ENCODE measurements at places on chromosomes 12 and 14.

GRCh38 chr12:64029013-64029857 lies 184.7 kb downstream of the SRGAP1 start:
- no peak for DNase-seq

- DNase-seq: no peak
Observed at GRCh38 chr14:76920331-76921087, 94.3 kb downstream of the LRRC74A start.

DNA sequence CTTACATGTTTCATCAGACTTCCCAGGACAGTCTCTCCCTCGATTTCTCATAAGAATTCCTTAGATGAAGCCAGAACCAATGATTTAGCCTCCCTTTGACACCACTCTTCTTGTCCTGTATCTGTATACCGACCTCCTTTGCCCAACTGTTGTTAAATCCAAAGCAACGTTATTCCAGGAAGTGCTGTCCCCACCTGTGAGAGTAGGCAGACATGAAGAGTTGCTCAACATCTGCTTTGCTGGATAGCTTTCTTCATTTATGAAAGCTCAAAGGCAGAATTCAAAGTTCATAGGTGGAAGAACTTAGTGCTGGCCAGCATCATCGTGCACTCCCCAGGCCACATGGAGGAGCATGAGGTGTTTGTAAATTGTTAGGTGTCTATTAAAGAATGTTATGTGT lies 55.6 kb downstream of the GTF2A1 start:
- no peak for DNase-seq

- no peak for DNase-seq
Observed at GRCh38 chr12:27771481-27772327, 8.3 kb upstream of the KLHL42 start.

DNA sequence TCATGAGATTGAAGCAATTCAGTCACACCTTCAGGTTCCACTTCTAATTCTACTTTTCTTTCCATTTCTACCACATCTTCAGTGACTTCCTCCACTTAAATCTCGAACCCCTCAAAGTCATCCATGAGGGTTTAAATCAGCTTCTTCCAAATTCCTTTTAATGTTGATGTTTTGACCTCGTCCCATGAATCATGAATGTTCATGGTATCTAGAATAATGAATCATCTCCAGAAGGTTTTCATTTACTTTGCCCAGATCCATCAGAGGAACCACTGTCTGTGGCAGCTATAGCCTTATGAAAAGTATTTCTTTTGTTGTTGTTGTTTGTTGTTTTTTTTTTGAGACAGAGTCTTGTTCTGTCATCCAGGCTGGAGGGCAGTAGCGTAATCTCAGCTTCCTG lies 7.6 kb downstream of the RXYLT1 start:
- no peak for DNase-seq

- no peak for DNase-seq
Observed at GRCh38 chr14:95500772-95501401, 15.6 kb downstream of the SYNE3 start.

DNA sequence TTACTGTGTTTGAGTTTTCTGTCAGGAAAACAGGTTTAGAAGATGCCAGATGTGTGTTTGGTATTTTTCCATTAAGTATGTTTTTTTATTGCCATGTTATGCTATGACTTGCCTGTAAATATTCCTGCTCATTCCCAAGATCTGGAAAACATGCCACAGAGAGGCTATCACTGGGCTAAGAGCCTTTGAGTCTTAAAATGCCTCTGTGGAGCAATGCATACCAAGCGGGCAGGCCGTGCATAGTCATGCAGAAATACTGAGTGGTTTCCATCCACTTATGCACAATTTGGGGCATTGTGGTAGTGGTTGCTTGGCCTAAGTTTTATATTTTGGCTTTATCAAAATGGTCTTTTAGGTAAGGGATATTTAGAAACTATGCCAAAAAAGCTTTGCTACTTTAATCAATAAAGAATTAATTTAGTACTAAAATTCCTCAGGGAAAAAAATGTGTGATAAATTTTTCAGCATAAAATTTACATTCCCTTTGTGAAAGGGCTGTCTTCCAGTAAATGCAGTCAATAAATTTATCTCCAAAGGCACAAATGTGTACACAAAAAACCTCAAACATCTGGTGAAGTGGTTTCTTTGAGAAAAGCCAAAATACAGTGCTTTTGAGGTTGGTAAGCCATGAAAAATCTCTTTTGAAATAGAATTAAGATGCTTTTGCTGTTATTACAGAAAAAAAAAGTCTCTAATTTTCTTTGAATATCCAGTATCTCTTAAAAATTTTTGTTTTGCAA lies 341.3 kb upstream of the FBXO33 start:
- no peak for DNase-seq

GRCh38 chr14:52547526-52547925 lies 4.8 kb downstream of the TXNDC16 start:
- DNase-seq: no peak

GRCh38 chr14:69755296-69755695 lies 11.6 kb upstream of the SRSF5 start:
- no peak for DNase-seq

- no peak for DNase-seq
Observed at GRCh38 chr12:124028555-124028925, 55.5 kb downstream of the ZNF664 start.

DNA sequence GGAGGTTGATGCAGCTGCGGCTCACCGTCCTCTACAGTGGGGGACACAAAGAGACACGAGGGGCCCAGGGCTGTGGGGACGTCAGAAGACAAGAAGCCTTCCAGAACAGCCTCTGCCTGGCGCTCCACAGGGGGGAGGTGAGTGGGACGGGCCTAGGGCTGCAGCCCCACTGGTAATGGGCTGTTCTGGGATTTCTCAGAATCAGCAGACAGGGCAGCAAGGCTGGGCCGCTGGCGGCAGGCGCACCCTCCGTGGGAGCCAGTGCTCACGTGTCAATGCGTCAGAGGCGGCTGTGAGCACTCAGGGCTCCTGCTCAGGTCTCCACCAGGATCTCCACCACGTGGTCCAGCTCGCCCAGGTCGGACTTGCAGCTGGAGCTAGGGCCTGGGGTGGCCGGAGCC lies 10.0 kb downstream of the CDCA4 start:
- no peak for DNase-seq

DNA sequence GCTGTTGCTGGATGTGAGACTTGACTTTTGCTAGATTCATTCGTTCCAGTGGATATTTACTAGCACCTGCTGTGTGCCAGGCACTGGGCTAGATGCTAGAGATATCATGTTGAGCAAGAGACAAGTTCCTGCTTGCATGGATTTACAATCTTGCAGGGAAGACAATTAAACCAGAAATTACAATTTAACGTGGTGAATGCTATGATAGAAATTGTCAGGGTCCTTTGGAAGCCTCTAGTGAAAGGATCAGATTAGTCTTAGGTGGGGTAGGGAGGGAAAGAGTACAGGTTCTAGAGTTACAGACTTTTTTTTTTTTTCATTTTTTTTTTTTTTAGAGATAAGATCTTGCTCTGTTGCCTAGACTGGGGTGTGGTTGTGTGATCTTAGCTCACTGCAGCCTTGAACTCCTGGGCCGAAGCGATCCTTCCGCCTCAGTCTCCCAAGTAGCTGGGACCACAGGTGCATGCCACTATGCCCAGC lies 36.7 kb downstream of the SPATS2 start:
- DNase-seq: no peak

DNA sequence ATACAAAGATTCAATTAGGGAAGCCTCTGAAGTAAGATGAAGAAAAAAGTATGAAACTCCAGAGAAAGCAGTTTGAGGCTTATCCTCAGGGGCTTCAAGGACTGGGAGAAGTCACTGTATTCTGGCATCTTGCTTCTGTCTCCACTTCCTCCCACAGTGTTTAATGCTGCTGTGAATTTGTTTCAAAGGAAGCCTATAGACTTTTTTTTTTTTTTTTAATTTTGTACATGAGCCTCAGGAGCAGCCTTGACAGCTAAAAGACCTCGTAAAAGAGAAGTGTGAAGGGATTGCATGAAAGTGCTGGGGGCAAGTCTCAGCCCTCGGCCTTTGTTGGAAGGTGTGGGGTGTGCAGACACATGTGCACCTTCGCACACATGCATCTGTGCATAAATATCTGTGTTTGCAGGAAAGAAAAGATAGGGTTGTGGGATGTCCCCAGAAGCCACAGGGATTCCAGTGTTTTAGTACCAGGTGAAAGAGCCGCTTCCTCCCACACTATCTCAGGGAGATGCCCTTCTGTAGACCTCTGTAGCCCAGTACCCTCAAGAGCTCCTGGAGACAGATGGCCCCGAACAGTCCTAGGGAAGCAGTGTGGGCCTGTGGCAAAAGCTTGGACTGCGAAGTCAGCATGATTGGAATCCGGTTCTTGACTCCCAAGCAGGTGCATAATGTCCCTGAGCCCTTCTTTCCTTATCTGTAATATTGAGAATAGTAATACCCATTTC lies 193.5 kb upstream of the BCL2L14 start:
- no peak for DNase-seq

- DNase-seq: no peak
Observed at GRCh38 chr12:116594325-116595038, 35.3 kb downstream of the MAP1LC3B2 start.

DNA sequence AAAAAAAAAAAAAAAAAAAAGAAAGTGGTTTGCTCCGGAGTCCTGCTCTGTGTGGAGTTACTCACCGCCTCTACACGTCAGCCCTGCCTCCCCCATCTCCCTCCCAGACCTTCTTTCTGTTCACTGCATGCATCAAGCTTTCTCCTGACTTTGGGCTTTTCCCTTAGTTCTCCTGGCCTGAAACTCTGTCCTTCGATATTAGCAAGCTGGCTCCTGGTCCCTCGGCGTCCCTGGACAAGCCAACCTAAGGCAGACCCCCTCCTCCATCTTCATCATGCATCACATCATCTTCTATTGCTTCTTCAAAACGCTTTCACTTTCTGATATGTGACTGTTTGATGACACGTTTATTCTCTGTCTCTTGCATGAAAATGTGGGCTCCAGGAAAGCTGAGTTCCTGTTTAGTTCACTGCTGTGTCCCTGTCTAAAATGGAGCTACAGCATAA lies 40.6 kb downstream of the SLC15A4 start:
- DNase-seq: no peak

GRCh38 chr14:91963465-91963864 lies 16.0 kb upstream of the FBLN5 start:
- no peak for DNase-seq

- DNase-seq: no peak
Observed at GRCh38 chr12:1760566-1761382, 59.6 kb upstream of the LRTM2 start.

DNA sequence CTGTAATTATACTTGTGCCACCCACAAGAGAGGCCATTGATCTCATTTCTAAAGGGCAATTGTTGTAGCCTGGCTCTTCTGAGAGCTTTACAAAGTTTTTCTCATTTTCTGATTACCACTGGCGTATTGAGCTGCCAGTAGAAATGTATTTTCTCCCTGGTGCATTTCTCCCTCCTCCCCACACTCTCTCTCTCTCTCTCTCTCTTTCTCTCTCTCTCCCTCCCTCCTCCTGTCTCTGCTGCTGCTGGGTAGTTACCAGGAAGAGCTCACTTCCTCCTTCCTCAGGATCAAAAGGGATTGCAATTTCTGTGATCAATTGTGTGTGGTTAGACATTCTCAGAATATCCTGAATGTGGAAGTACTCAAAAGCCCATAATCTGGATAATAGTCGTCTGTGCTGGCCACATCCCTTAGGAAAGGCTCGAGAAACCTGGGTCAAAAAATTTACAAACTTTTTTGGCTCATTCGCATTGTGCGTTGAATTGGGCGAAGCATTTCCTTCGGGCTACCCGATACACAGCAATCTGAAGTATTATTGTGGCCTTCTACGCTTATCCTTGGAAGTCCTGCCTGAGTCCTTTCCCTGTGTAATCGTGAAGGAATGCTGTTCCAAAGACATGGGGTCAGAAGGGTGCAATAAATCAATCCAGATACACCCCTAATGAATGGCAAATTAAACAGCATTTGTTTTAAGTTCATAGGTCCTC lies 254.8 kb downstream of the MSRB3 start:
- no peak for DNase-seq

- DNase-seq: no peak
Observed at GRCh38 chr14:103899833-103900232, 28.4 kb upstream of the TDRD9 start.

Measured in renal cortex interstitium (tissue), 15 donors.